ENCODE measurements at places on chromosomes 4 and X.
A peak's percentile ranks its signal among the peaks of the same experiment; 100 is the strongest.

GRCh38 chr4:74890341-74890740 lies 42.6 kb upstream of the PARM1 start:
- DNase-seq, result no peak

- peak; percentile 38 for DNase-seq
Measured at GRCh38 chrX:96721354-96721753, 36.7 kb downstream of the DIAPH2 start.

DNA sequence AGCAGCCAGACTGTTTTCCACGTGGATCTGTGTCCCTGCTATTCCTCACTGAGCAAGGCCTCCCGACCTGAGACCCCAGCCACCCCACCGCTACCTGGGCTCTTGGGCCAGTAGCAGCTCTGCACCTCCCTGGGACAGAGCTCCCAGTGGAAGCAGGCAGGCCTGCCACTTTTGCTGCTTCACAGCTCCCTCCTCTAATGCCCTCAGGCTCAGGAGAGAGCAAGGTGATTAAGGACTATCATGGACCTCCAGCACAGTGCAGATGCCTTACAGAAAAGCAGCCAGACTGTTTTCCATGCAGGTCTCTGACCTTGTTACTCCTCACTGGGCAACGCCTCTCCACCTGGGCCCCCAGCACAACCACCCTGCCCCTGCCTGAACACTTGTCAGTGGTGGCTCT lies 37.0 kb downstream of the AWAT2 start:
- no peak for DNase-seq

DNA sequence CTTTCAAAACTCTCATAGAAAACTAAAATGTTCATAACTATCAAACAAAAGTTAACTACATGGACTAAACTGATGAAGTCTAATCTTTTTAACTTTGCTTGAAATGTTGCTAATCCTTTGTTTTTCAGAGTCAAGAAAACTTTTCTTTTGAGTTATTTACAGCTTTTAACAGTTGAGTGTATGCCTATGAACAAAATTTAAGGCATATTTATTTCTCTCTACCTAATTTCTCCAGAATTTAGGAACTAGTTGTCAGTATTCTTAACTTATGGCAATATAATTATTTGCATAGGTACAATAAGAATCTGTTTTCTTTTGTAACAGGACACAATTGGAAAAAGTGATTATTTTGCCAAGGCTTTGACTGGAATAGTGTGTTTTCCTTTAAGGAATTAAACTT lies 23.8 kb downstream of the TENM3 start:
- DNase-seq, result no peak

GRCh38 chrX:136710325-136710951 lies 62.5 kb downstream of the CD40LG start:
- DNase-seq, result no peak

GRCh38 chr4:21964762-21965319 lies 16.3 kb upstream of the KCNIP4 start:
- no peak for DNase-seq

DNA sequence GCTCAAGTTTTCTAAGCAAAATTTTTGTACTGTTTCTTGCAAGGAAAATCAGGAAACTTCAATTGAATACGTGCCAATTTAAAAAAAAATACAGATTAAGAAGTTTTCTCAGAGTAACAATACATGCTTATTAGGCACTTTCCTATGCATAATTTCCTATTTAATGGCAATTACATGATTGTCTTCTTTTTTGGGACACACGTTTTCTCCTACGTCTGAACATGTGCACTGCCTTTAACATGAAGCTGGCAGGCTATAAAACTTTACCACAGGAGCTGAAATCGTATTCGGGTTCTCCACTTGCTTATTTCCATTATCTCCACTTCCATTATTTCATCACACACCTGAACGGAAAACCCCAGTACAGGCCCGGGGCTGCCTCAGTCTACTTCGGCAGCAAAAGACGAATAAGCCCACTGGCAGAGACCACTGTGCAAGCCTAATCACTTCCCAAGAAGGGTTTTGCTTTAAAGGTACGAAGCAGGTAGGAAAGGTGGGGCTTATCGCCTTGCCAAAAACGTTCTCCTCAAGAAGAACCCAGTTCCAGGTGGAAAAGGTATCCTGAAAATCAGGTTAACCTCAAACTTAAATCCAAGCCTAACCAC lies 575 bp downstream of the RCHY1 start:
- DNase-seq, result no peak

GRCh38 chrX:71492231-71493065 lies 40.5 kb upstream of the OGT start:
- peak; percentile 54 for DNase-seq

- peak; percentile 5 for DNase-seq
Measured at GRCh38 chrX:130321550-130321949, 18.2 kb upstream of the SLC25A14 start.

DNA sequence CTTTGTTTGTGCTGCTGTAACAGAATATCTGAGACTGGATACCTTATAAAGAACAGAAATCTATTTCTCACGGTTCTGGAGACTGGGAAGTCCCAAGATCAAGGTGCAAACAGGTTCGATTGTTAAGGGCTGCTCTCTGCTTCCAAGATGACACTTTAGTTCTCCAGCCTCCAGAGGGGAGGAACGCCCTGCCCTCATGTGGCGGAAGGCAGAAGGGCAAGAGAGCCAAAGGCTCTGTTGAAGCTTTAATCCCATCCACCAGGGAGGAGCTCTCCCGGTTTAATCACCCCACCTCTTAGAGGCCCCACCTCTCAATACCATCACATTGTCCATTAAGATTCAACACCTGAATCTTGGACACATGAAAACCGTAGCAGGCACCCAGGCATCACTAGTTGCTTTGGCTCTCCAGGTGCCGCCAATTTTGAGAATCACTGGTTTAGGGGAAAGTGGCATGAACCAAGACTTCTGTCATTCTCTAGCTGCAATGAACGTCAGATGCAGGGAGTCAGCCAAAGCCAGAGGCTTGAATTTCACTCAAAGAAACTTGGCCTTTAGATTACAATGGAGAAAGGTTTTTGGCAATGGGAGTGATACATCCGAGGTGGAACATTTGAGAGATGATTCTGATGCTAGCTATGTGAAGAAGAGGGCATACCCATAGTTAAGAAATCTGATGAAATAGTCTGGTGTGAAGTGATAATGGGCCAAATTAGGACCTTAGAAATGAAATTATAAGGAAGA lies 15.7 kb downstream of the FHL1 start:
- DNase-seq, result peak; percentile 28

GRCh38 chr4:25694466-25694865 lies 38.8 kb downstream of the SLC34A2 start:
- DNase-seq, result no peak

DNA sequence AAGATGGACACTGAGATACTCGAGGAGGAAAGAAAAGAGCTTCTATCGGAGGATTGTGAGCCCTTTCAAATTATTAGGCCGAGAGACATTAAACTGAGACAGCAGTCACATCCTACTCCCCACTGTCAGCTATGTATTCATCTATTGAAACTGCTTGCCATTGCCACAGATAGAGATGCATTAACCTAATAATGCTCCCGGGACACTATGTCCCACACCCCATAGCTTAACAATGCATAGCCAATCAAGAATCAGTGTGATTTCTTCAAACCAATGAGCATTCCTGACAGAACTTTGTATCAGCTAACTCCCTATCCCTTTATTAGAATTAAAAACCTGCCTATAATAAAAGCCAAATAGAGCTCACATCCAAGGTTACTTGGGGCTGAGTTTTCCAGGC lies 118.1 kb upstream of the NEIL3 start:
- no peak for DNase-seq

- DNase-seq, result peak; percentile 10
Measured at GRCh38 chrX:153645151-153645550, 1.9 kb upstream of the DUSP9 start.

DNA sequence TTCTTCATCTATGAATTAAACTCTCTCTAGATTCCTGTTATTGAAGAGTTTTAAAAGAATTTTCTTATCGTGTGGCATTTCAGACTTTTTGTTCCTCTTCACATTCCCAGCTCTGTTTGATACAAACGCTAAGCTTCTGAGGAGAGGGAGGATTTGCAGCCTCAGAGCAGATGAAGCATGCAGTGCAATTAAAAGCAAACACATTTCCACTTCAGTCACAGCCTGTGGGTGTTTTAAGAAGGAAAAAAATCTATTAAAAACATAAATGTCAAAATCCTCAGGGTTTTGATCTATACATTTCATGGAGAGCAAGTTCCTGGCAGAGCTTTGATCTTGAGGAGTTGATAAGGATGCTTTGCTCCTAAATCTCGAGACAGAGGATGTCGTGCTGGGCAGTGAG lies 442.4 kb upstream of the BOD1L1 start:
- DNase-seq, result no peak

- no peak for DNase-seq
Measured at GRCh38 chrX:111917591-111917990, 41.6 kb downstream of the TRPC5OS start.

- DNase-seq, result no peak
Measured at GRCh38 chr4:155248002-155248896, 39.8 kb downstream of the NPY2R start.

GRCh38 chr4:48997962-48998361 lies 11.9 kb downstream of the CWH43 start:
- DNase-seq, result no peak

GRCh38 chr4:98319021-98319420 lies 57.8 kb downstream of the RAP1GDS1 start:
- no peak for DNase-seq

DNA sequence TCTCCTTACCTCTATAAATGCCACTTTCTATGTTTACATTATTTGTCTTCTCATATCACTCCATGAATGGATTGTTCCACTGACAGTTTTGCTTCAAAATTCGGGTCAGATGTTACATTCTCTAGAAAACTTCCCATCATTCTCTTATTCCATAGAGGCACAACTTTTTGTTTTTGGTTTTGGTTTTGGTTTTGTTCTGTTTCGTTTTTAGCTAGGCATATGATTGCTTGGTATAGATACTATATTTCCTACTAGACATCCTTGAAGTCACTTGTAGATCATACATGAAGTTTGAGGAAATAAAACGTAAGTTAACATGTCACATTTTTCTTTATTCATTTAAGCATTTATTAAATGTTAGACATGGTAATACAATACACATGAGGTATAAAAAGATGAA lies 961.0 kb downstream of the PCDH18 start:
- DNase-seq, result no peak

DNA sequence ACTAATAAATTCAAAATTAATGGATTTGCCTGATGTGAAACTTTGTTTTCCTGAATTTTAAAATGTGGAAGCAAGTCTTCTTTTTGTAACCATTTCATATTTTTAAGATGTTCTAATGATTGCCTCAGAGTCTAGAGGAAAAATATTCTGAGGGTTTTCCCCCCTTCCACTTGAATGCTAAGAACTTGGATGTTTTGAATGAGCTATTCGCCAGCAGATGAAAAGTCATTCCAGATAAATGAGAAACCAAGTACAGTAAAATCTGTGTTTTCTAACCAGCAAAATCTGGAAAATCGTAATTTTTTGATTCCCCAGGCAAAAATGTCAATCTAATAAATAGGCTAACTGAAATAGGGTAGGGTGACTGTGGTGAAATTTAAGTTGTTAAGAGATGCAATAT lies 45.6 kb downstream of the SLIT2 start:
- no peak for DNase-seq

- no peak for DNase-seq
Measured at GRCh38 chr4:189090174-189090814, 850.4 kb upstream of the FRG1 start.

- no peak for DNase-seq
Measured at GRCh38 chrX:3295731-3296130, 50.7 kb downstream of the MXRA5 start.

DNA sequence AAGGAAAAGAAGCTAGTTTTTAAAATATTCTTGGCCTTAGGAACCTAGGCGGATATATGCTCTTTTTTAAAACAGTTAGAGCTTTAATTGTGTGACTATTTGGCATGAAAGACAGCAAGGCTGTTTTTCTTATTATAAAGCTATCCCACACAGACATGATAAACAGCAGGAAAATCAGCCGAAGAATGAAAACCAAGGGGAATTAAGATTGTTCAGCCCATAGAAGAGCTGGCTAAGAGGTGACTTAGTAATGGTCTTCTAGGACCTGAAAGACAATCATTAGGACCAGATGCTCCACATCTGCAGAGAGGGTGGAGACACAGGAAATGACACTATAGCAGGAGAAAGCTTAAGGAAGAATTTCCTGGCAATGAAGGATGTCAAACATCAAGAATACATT lies 171.4 kb upstream of the NRK start:
- no peak for DNase-seq

DNA sequence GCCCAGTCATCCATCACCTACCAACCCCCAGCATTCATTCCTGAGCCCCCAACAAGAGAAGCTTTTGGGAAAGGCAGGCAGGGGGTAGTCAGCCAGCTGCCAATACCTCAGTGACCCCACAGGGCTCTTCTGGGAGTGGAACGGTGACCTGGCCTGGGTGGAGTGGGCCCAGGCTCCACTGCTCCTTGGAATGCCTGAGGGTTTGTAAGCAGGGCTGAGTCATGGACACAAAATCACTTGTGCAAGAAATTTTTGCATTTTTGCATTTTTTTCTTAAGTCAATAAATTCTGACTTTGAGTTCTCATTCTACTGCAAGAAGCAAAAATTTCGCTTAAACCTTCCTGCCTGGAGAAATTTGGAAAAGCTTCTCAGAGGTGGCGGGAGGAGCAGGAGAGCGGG lies 18.5 kb downstream of the SORCS2 start:
- DNase-seq, result no peak

- no peak for DNase-seq
Measured at GRCh38 chr4:159308566-159309340, 205.9 kb downstream of the RAPGEF2 start.

- DNase-seq, result no peak
Measured at GRCh38 chr4:76492055-76492454, 57.0 kb downstream of the SHROOM3 start.

DNA sequence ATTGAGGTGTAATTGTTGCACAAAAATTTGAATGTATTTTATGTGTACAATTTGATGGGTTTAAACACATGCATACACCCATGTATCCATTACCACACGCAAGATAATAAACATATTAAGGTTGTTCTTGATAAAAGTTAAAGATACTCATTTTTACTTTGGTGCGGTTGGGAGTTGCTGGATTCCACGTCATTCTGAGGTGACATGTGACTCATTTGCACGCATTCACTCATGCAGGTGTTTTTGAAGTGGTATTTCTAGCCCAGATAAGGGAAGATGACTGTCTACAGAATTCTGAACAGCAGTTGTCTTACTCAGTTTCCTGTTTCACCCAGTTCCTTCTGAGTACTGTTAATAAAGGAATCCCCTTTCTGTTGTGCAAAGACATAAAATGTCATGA lies 142.0 kb downstream of the RTL3 start:
- peak; percentile 12 for DNase-seq

- no peak for DNase-seq
Measured at GRCh38 chrX:125293850-125294780, 25.6 kb upstream of the TEX13C start.
